ENCODE measurements at places on chromosomes 7 and 10.
A peak's percentile ranks its signal among the peaks of the same experiment; 100 is the strongest.

- no peak for DNase-seq
Observed at GRCh38 chr10:78177491-78178185, 144.0 kb downstream of the RPS24 start.

DNA sequence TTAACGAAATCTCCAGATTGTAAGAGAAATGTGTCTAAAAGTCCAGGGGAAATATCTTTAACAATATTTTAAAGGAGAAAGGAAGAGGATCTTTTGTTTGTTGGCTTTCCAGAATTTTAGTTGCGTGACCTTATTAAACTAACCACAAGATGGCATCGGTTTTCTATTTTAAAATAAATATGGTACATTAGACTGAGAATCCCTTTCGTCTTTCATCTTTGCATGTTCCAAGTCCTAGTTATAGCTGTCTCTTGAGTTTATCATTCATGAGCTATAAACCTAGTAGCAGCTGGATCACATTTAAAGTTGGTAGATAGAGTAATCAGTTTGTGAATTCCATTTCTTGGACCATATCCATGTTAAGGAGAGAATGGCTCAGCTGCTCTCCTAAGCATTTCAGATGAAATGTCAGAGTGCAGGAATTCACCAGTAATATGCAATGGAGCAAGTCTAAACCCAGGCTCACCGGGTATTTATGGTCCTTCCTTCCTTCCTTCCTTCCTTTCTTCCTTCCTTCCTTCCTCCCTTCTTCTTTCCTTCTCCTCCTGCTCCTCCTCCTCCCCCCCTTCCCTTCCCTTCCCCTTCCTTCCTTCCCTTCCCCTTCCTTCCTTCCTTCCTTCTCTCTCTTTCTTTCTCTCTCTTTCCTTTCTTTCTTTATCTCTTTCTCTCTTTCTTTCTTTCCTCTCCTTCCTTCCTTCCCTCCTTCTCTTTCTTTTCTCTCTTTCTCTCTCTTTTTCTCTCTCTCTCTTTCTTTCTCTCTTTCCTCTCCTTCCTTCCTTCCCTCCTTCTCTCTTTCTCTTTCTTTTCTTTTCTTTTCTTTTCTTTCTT is 57.8 kb upstream of the RAB18 start:
- no peak for DNase-seq

DNA sequence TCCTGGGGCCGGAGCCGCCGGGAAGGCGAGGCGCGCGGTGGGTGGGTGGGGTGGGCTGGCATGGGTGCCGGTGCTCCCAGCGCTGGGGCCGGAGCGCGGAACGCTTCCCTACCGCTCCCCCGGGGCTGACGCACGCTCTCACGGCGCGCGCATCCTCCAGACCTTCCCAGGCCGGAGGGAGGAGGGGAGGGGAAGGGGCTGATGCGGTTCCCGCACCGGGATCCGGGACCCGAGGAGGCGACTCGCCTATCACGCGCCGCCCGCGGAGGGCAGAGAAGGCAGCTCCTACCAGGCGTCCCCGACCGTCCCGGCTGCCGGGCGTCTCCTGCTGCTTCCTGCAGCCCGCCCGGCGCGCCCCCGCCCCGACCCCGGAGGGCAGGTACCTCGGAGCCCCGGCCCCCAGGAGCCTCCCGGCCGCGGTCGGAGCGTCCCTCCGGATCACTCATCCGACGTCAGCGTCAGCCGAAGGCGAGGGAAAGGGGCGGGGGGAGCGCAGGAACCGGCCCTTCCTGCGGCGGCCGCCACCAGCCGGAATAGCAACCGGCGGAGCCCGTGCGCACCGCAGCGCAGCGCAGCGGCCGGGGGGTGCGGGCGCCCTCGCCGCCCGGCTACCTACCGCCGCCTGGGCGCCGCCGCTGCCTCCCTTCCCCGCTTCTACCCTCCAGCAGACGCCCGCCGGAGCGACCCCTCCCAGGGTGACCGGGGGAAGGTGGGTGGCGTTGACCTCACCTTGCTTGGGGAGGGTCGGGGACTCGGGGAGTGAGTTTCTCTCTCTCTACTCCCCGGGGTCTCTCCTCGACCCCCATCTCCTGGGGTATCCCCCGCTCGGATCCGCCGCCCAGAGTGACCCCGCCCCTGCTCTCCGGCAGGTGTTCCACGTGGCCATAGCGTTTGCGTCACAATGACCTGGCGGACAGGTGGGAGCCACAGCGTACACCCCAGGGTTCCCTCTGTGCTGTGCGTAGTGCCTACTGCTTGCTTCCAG is at the start of gene ICA1:
ICA1 (minus strand) TSS at position 457 of the 985 bp plus-strand sequence. CDS start 26,241 bp downstream, outside the sequence.
- DNase-seq, result no peak

DNA sequence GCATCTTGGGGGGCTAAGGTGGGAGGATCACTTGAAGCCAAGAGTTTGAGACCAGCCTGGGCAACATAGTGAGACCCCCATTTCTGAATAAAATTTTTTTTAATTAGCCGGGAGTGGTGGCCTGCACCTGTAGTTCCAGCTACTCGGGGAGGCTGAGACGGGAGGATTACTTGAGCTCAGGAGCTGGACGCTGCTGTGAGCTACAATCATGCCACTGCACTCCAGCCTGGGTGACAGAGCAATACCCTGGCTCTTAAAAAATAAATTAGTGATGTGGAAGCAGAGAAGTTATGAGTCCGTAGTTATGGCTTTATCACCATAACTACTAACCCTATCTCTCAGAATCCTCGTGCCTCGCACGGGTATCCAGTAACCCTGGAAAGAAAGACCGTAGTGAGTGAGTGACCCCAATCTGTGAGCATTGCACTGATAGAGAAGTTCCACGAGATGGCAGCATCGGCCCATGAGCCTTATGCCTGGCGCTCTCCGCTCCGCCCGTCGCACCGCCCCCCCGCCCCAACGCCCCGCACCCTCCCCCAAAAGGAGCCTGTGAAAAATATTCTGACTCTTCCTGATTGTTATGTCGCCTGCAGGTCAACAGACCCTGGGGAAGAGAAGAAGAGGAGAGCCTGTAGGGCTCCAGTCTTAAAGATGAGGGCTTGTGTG is 4.9 kb upstream of the SLC29A3 start:
- DNase-seq, result peak; percentile 36

DNA sequence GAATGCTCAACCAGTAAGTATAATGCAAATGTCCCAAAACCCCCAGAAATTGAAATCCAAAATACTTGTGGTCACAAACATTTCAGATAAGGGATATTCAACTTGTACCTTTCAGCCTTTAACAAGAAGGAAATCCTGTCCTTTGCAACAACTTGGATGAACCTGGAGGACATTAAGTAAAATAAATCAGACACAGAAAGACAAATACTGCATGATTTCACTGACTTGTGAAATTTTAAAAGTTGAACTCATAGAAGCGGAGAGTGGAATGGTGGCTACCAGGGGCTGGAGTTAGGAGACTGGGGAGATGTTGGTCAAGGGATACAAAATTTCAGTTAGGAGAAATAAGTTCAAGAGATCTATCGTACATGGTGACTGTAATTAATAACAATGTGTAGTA is 187.6 kb downstream of the DNAH11 start:
- DNase-seq, result no peak

DNA sequence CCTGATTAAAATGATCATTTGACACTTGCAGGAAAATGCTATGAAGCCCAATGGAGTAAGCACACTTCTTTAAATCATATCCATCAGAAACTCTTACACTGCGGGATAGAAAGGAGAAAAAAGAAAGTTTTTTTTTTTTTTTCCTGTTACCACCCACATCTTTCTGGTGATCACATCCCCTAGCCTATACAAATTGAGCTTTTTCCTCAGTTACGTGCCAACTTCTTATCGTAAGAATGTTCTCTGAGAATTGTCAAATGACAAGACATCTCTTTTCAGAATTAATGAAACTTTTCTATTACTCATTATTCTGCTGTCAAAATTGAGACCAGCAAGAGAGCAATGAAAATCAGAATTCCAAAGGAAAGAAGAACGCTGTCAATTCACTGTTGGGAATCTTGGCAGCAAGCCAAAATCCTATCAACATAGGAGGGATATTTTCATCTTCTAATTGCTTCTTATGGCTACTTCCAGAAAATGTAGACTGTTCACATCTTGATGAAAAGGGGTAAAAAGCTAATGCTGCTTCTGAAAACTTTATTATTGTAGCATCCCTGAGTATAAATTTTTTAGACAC is 179.5 kb downstream of the ADAM12 start:
- no peak for DNase-seq

DNA sequence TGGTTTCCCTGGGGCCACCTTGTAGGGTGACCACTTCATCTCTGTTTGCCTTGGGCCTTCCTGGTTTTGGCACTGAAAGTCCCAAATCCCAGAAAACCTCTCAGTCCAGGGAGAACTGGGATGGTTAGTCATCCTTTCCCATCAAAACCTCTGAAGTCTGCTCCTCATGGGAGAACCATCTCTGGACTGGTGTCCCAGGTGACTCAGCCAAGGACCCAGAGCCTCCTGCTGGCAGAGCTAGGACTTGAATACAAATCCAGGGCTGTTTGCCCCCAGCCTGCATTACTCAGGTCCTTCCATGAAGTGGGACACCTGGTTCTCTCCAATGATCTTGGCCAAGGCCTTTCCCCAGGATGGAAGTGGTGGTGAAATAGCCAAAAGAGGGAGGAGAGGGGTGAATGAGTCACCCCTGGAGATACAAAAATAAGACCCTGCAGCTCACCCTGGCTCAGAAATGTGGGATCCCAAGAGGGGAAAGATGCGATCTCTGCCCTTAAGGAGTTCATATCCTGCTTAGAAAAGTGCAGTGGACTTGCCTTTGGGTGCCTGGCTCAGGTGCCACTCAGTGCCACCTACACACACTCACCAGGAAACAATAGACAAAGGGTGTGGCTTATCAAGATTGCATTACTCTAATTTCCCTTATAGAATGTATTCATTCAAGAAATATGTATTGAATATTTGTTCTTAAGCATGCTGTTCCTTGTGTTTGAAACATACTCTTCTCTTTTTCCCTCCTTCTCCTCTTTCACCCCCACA is 22.0 kb downstream of the ADRA2A start:
- DNase-seq, result no peak

DNA sequence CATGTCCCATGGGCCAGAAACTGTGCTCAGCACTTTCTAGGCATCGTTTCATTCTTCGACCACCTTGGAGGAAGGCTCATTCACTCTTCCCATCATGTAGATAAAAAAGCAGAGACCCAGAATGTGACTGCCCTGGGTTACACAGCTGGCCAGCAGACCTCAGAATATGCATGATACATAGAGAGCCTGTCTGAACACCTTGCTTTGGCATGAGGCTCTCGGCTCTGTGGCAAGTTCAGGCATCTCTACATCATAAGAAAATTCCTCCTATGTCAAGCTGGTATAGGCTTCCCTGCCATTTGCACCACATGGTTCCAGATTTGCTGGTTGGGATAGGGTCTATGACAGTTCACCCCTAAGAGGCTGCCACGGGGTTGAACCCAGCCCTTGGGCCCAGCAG is 134.1 kb downstream of the CDH23 start:
- DNase-seq, result no peak

GRCh38 chr7:135486261-135486920 is 23.5 kb downstream of the CNOT4 start:
- DNase-seq, result no peak

DNA sequence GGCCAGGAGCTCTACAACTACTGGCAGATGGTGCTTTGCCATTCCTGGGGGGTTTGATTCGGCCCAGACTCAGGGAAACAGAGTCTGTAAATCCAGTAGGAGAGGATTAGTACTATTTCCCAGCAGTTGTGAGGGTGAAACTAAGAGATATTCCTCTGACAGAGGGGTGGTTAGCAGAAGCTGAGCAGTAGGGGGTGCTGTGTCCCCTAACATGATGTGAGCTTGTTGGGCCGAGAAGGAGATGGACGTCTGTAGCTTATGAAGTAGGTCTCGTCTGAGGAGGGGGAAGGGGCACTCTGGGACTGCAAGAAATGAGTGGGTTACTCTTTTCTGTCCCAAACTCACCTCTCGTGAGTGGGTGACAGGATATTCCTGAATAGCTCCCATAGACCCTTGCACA is 179.2 kb upstream of the MBL2 start:
- no peak for DNase-seq

GRCh38 chr10:4546500-4546899 is 279.5 kb upstream of the AKR1E2 start:
- DNase-seq, result no peak

- DNase-seq, result no peak
Observed at GRCh38 chr7:129167817-129168216, 20.6 kb upstream of the SMO start.

- DNase-seq, result no peak
Observed at GRCh38 chr7:130733931-130734814, at the start of gene KLF14. KLF14 (minus strand) TSS chr7:130734207; CDS start chr7:130734033, 174 bp downstream.

- DNase-seq, result no peak
Observed at GRCh38 chr10:104328896-104329710, 9.2 kb downstream of the ITPRIP start.

DNA sequence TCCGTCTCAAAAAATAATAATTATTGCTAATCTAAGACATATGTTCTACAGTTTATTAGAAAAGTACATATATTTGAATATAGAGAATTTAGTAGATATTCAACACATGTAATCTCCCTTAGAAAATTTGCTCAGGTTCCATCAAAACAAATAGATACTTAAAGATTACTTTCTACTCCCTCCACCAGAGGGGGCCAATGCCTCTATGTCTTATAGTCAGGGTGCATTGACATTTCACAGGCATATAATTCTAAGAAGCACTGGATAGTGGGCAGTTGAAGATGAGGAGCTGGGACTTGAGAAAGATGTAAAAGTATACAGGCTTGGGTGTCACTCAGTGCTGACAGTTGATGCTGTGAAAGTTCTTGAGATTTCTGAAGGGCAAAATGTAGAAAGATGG is 301.6 kb upstream of the HPS1 start:
- DNase-seq, result no peak

GRCh38 chr10:2463316-2463715 is 604.0 kb upstream of the PFKP start:
- no peak for DNase-seq

DNA sequence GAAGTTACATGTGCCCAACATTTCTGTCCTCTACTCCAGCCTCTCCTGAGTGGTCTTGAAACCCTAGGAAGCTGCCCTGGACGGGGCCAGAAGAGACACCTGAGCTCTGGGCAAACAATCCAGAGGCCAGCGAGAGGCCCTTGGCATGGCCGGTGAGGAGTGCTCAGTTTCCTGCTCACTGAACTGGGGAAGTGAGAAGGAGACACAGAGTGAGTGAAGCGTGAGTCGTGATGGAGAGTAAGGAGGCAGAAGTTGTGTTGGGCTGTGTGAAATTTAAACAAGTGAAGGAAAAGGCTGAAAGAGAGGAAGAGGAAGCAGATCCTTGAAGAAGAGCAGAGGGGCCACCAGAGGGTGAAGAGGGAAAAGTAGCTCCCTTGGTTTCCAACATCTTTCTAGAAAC is 73.2 kb downstream of the WNT2 start:
- no peak for DNase-seq

DNA sequence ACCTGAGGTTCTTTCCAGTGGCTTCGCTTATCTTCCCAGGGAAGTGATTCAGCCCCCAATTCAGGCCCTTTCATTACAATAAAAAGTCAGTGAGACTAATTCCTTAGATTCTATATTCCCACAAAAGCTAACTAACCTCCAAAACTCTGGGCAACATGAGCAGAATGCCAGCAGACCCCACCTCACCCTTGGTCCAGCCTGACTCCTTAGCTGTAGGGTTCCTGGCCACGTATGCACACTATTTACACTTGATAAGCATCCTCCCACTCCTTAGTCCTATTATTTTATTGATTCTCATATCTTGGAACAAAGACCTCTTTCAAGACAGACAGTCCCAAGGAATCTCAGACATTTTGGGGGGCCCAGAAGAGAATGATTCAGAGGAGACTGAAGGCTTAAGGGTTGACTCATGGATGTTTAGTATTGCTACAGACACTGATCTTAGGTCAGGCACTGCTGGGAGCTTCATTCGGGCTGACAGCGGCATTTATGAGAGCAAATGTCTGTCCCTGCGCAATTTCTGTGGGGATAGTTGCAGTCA is 162.6 kb upstream of the GDF10 start:
- no peak for DNase-seq
